ENCODE measurements at places on chromosomes 7 and 10.

GRCh38 chr10:124003070-124003419 lies 90.4 kb downstream of the CHST15 start:
- DNase-seq = no peak

GRCh38 chr10:1255600-1256431 lies 199.6 kb downstream of the WDR37 start:
- DNase-seq = no peak

DNA sequence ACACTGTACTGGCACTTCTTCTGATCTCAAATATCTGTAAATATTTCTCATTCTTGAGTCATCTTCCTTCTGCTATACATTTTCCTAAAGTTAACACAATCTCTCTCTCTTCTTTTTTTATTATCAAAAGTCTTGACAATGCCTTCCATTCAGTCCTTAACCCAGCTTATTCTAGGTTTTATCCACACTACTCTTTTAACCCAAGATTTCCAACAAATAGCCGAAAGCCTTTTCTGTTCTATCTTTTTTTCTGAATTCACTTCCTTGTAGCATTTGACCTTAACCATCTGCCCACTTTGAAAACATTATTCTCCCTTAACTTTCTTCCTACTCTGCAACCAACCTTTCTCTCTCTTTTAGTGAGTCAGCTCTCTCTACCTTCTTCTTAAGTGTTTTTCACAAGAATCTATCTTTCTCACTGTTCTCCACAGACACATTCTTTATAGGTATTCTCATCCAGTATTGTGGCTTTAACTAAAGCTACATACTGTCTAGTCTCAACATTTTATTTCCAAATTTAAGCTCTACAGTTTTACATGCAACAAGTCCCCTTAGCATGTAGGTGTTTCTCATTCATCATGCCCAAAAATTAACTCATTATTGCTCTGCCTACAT lies 915.6 kb downstream of the KCNMA1 start:
- no peak for DNase-seq

DNA sequence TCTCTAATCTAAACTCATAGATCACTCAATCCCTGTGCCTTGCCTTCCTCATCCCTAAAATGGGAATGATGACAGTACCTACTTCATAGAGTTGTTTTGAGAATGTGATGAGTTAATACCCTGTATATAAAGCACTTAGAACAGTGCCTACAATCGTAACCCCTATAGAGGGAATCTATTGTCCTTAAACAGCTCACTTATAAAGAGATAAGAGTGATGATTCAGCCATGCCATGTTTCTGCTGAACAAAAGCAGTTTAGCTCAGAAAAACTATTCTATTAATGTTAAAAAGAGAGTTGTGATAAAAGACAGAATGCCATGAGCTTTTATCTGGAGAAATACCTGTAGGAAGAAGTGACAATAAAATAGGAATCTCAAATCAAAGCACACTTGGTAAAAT lies 63.6 kb downstream of the CUBN start:
- no peak for DNase-seq

DNA sequence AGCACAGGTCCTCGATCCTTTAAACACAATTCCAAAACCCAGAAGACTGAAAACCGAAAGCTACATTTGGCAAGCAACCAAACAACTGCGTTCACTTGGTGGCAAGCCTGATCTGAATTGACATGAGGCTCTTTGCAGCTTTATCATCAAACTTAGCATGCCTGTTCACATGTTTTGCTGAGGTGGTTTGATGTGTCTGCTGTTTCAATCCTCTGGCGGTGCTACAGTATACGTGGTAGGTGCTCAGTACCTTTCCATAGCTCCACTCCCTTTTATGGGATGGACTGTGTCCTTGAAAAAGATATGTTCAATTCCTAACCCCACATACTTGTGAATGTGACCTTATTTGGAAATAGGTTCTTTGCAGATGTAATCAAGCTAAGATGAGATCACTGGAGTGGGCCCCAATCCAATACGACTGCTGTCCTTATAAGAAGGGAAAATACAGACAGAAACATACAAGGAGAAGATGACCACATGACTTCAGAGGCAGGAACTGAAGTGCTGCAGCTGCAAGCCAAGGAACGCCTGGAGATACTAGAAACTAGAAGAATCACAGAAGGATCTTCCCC lies 33.4 kb downstream of the CCDC6 start:
- no peak for DNase-seq

DNA sequence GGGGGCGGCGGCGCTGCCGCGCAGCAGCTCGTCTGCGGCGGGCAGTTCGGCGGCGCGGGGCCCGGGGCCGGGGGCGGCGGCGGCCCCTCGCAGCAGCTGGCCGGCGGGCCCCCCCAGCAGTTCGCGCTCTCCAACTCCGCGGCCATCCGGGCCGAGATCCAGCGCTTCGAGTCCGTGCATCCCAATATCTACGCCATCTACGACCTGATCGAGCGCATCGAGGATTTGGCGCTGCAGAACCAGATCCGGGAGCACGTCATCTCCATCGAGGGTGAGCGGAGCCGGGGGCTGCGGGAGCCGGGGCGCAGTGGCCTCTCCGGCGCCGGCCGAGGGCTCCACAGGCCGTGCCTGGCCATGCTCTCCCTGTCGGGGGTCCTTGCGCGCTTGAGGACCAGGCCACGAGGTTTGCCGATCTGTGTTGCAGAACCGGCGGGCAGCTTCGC lies 548 bp downstream of the AGAP3 start:
- DNase-seq = peak; percentile 23

- DNase-seq = no peak
These were observed 258.6 kb upstream of the NFE2L3 start for GRCh38 chr7:25893436-25893835.

DNA sequence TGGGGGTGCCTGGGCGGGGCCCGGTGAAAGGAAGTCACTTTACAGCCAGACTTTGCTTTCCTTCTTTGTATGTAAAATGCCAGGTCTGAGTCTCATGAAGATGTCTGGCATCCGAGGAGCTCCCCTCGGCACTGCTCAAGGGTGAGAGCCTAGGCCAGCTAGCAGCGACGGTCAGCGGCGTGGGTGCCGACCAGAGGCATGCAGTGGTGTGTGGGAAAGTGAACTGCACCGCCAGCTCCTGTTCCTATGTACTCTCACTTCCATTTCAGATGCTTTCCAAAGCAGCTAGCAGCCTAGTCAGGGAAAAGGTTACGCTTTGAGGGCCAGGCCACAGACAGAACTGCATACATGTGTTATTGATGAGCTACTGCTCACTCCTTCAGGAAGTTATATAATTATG lies 172.8 kb downstream of the ZMYND11 start:
- no peak for DNase-seq

DNA sequence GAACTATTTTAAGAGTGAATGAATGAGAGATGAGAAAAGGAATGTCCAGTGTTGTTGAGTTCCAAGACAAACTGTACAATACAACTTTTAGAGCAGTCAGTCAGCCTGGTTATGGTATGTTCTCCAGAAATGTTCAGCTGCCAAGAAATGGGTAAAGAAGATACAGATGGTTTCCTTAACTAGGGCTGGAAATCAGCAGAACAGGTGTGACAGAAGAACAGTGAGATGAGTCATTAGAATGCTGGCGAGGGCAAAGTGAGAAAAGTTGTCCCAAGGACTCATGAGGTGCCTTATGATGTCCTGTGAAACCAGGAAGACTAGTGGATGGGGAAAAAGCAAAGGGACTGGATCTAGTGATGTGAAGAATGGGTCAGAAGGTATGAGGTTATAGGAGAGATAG lies 20.8 kb upstream of the SEPTIN7 start:
- no peak for DNase-seq

- DNase-seq = no peak
These were observed 31.3 kb downstream of the PLAC9 start for GRCh38 chr10:80163741-80164341.

GRCh38 chr7:6209340-6209739 lies 63.1 kb downstream of the CYTH3 start:
- no peak for DNase-seq

DNA sequence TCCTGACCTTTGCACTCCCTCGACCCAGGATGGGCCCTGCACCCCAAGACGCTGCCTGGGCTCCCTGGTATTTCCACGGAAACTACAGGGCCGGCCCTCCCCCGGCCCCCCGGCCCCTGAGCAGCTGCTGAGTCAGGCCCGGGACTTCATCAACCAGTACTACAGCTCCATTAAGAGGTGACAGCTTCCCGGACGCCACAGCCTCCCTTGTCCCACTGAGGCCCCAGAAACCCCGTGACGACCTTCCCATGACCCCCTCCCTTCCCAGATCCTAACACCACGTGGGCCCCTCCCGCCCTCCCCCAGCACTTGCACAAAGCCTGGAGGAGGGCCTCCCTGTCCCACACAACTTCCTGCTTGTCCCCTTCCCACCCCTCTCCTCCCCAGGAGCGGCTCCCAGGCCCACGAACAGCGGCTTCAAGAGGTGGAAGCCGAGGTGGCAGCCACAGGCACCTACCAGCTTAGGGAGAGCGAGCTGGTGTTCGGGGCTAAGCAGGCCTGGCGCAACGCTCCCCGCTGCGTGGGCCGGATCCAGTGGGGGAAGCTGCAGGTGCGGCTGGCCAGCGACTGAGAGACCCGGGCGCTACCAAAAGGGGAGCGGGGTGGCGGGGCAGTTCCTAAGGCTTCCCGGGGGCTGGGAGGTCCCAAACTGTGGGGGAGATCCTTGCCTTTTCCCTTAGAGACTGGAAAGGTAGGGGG lies 5.7 kb downstream of the NOS3 start:
- DNase-seq = no peak

- no peak for DNase-seq
These were observed 603.7 kb upstream of the ADARB2 start for GRCh38 chr10:2340831-2341647.

- no peak for DNase-seq
These were observed 25.8 kb upstream of the CHST15 start for GRCh38 chr10:124119216-124119615.

DNA sequence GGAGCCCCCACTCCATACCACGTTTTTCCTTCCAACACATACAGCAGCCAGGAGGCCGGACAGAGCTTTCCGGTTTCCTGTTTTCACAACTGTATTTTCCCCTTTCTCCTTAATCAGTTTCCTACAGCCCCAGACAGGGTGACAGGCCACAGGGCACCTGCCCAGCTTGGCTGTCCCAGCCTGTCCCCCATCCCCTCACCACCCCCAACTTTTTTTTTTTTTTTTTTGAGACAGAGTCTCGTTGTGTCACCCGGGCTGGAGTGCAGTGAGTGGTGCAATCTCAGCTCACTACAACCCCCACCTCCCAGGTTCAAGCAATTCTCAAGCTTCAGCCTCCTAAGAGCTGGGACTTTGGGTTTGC lies 10.3 kb upstream of the HSPB1 start:
- no peak for DNase-seq

DNA sequence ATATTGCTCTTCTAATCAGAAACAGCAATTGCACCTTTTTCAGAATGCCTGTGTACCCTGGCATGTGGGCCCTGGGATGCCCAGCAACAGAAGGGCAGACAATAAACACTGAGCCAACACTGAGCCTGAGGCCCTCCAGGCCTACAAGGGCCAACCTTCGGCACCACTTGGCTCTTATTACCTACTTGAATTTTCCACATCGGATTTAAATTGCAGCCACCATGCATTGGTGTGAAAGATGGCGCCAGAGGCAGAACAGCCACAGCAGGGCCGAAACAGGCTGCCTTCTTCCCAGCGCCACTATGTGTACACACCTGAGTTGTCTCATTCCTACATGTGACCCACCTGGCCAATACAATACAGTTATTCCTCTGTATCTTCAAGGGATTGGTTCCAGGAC lies 51.4 kb upstream of the EZH2 start:
- DNase-seq = no peak

- DNase-seq = no peak
These were observed 24.4 kb downstream of the ETV1 start for GRCh38 chr7:13965077-13965476.

DNA sequence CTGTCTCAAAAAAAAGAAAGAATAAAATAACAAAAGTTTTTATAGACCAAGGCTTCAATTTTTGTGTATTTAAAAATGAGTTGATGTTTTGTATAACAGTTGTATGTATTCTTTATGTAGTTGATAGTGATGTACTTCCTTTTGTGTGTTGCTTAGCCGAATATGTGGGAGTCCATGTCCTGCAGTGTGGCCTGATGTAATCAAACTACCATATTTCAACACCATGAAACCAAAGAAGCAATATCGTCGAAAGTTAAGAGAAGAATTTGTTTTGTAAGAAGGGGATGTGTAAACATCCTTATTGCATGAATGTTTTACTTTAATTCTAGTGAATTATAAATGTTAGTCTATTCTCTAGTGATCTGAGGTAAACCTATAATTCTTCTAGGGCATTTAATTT lies 56.6 kb downstream of the MPLKIP start:
- no peak for DNase-seq

DNA sequence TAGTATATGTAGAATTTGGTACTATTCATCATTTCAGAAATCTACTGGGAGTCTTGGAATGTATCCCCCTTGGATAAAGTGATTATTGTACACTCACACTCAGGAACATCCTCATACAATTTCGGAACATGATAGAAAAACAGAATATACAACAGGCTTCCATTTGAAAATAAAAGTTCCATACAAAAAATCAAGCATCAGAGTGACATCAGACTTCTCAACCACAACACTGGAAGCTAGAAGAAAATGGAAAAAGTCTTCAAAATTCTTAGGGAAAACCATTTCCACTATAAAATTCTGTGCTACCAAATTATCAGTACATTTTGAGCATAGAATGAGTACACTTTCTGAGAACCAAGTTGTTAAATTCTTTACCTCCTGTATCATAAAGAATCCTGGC lies 8.8 kb downstream of the LYZL1 start:
- DNase-seq = no peak

DNA sequence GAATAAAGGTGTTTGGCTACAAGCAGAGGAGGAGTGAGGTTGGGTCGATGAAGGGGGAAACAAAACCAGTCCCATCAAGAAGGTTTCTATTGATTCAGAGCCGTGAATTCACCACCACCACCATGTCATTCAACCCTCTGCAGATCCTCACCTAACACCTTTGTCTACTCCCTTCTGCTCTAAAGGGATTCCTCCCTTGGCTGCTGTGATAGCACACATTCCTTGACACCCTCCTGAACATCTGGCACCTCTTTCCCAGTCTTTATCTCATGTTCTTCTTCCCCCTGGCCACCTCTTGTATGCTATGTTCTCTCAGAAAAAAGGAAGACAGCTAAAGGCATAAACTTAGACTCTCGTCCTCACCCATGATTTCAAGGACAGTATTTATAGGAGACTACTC lies 318.0 kb downstream of the GPAM start:
- DNase-seq = no peak

- DNase-seq = no peak
These were observed 10.2 kb downstream of the TSPAN15 start for GRCh38 chr10:69461243-69462025.

Measured in CD4-positive, alpha-beta T cell (primary cell).